Stromal cell of bone marrow (primary cell): ENCODE measurements at places on chromosomes 6 and 20.

DNA sequence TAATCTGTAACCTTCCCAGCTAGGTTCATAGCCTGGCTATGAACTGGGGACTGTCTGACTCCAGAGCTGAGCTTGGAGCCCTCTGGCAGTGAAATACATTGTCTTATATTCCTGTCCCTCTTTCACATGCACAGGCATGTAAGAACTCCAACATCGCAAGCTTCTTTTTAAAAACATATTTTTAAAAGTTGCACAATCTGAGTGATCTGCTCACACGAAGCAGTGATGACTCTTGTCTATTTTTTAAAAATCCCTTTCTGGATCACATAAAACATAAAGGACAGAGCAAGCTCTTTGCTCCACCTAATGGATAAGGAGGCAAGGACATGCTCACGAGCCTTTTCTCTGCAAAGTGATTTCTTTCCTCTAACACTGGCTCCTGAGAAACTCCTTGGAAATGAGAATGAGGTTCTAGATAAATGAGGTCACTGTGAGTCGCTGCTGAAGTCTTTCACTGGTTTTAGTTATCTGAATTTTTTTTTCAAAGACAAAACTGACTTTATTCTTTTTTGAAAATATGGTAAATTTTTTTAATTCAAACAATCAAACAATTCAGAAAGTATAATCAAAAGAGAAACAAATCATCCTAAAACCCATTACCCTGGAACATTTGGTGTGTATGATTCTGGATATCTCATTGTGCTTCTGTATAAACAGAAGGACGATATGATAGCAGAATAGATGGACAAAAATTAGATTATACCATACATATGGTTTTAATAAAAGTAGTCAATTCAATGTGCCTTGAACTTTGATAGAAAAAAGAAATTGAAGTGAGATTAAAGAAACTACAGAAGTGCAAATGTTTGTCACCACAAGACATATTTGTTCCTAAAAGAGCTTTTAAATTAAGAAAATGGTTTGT lies 30.8 kb downstream of the IL20RA start:
- peak; percentile 81 for DNase-seq

DNA sequence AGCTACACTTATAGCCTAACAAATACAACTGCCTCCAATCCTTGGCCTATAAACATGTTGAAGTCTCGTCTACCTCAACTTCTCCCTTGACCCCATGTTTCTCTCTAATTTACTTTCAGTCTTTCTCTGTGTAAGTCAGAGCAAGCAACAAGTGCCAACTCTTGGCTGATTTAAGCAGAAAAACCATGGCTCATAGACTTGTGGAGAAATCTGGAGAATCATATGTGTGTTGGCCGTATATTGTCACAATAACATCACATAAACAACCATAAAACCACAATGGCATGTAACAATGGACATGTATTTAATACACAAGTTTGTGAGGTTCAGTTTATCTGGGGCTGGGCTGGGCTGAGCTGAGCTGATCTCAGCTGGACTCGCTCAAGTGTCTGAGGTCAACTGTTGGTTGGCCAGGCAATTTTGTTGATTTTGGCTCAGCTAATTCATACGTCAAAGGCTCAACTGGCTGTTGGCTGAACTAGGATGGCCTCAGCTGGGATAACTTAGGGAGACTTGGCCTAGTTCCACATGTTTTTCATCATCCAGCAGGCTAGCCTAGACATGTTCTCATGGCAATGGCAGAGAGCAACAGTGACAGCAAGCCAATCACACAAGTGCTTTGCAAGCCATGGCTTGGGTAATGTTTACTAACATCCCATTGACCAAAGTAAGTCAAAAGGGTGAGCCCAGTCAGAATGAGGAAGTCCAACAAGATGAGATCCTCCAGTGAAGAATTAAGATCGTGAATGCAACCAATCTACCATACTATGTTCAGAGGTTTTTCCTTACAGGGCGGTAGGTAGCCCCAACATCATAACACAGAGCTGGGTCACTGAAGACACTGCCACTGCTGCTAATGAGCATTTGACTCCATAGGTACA lies 12.9 kb upstream of the TBC1D22B start:
- DNase-seq, result peak; percentile 100

GRCh38 chr6:78615430-78615904 lies 251.9 kb upstream of the IRAK1BP1 start:
- no peak for DNase-seq

DNA sequence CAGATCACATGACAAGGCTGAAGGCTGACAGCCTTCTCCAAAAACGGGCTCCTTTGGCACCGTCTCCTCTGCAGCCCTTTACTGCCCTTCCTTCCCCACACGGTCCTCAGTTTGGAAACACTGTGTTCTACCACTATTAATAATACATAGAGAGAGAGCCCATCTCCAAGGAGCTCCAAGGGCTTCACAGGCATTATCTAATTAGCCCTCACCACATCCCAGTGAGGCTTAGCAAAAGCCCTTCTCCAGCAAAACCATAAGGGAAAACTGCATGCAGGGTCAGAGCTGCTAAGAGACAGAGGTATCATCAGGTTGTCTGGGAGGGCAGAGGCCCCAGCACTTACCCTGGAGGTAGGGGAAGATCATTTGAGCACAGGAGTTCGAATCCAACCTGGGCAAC lies 169.3 kb upstream of the JARID2 start:
- DNase-seq, result no peak

DNA sequence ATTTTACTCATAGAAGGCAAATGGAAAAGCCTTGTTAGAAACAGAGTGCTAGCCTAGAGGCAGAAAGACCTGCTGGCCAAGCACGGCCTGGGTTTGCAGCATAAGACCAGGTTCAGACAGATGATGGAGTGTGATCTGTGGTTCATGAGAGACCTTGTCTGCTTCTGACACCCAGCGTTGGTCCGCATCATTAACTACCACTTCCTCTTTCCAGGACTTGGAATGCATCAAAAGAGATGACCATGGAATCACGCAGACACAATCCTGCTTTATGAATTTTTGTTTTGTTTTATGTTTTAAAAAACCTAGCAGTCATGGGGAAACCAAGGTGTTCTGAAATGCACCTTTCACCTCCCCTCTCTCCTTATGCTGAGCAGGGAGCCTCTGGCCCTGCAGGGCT lies 76.8 kb upstream of the SYNDIG1 start:
- DNase-seq, result no peak
